HFFc6 (cell line): ENCODE measurements at places on chromosomes 4 and X.
A peak's percentile ranks its signal among the peaks of the same experiment; 100 is the strongest.

- no peak for DNase-seq
Measured at GRCh38 chr4:118762155-118762554, 73.8 kb downstream of the SEC24D start.

GRCh38 chr4:11440481-11441193, 11.9 kb upstream of the HS3ST1 start:
- DNase-seq = no peak

DNA sequence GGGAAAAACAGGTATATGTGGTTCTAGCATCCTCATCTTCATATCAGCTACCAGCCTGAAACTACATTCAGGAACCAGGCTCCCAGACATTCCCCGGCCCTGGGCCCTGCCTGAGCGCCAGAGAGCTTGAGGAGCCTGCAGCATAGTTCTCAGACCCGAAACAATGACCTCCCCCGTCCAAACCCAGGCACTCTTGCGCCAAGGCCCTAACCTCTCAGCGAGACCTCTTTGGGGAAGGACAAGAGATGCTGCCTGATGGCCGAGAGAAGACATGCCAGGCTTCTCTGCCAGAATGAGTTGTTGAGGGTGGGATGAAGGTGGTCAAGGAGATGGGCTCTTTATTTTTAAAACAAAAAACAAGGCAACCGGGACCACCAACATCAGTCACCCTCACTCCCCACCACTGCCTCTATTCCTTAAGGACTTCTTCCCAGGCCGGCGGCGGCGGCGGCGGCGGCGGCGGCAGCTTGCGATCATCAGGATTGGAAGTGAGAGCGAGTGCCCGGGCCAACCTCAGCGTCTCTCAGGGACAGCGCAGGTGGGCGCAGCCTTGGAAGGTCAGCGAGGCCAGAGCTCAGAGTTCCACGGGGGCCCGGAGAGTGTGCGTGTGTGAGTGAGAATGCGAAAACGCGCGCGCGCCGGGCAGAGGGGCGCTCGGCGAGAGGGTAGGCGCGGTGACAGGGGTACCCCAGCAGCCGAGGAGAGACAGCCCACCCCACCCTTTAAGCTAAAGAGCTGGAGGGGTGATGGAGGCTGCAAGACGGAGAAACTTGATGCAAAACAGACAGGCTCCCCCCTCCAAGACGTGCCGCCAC, 601 bp downstream of the INPP4B start:
- no peak for DNase-seq

DNA sequence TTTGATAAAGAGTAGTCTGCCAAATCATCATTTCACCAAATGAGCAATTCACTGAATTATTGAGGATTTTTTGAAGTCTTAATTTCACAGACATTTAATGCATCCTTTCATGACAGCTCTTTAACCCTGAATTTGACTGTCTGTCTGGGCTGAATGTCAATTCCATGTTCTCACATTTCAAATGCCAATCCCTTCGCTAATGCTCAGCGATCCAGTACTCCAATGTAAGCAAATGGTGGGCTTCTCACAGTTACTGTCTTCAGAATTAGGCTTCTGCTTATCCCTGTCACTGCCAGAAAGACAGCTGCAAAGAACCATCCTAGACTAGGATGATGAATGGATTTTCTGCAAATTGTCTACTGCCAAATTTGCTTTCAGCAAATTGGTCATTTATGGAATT, 36.2 kb upstream of the USP38 start:
- DNase-seq = no peak

DNA sequence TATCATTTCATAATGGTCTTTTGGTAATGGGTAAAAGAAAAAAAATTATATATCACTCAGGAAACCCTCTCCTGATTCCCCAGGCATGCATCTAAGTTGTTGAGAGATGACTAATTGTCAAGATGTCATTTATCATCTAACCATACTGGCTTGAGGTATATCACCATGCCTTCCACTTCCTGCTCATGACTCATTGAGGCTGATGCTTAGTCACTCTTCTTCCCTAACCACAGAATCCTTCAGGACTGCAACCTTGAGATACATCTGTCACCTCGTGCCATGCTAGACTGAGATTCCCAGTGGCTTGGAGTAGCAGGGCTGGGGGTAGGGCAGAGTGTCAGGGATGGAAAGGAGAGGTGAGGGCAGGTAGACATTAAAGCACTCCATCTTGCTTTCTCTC, 782.5 kb upstream of the INTU start:
- peak; percentile 95 for DNase-seq

DNA sequence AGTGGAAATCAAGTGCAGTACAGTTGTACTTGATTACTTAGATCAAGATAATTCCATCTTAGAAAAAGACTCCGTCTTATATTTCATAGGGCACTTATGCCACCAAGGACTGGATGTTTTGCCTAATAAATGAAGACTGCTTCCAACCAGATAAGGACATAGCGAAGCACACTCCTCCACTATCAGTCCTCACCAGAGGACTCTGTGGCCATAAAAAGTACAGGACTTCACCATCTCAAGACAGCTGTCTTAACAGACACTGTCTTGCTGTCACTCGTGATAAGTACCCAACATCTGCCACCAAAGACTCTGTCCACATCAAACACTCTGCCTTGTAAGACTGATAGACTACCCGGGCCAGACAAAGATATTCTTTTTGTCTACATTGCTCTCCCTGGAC, 352.0 kb downstream of the TRAM1L1 start:
- no peak for DNase-seq

- no peak for DNase-seq
Measured at GRCh38 chrX:94914235-94914634, 1240.2 kb downstream of the FAM133A start.

GRCh38 chr4:128725405-128726055, 84.0 kb upstream of the JADE1 start:
- no peak for DNase-seq
